ENCODE measurements at places on chromosomes 2 and 18.

- no peak for DNase-seq
These were observed 118.8 kb downstream of the DPP4 start for GRCh38 chr2:161955211-161955610.

- DNase-seq, result no peak
These were observed 103.8 kb downstream of the TMEFF2 start for GRCh38 chr2:192090911-192091310.

GRCh38 chr2:49940626-49941025, 786.3 kb upstream of the FSHR start:
- no peak for DNase-seq

DNA sequence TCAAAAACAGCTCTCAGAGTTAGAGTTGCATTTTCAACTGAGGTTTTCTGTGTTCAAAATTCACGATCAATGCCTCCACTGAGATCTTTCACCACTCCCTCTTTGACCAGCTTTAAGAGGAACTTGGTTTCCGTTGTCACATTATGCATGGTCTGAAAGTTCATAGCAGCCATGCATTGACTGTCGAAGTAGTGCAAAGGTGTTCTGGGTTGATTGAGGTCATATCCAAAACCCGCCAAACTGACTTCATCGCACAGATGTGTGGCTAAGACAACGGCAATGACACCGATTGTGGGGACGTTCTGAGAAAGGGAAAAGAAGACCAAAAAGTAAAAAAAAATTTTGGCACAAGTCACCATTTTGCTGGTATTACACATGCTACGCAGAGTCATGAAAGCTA, 48.7 kb downstream of the ST3GAL5 start:
- DNase-seq, result no peak

DNA sequence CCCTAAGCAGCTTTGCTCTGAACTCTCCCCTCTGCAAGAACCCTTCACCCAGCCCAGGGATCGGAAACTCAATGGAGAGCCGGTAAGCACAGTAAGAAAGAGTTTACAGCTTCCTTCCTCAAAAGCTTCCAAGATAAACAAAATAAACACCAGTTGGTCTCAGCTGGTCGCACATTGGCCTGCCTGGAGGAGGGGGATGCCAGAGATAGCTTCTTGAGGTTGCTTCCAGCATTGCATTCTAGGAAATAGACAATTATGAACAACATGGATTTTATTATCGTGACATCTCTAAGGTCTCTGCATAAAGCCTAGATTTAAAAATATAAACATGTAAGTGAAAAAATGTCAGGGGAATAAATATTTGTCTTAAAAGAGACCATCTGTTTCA, 141.5 kb upstream of the PKDCC start:
- DNase-seq, result no peak

GRCh38 chr2:144596073-144596871, 76.4 kb upstream of the ZEB2 start:
- no peak for DNase-seq

DNA sequence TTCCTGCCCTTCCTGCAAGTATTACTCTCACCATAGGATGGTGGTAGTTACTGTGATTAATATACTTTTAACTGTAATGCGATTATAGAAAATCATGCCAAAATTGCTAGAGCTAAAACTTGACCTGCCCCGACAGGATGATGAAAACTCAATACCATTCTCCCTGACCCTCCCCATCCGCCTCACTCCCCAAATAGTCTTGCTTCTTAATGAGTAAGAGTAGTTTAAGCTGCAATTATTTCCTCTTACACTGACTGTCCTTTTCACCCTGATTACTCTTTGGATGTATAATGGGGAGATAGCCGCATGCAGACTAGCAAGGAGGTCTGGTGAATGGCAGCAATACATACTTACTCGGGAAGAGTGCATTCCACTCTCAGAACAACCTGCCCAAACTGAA, 269.6 kb upstream of the SIX3 start:
- no peak for DNase-seq

- no peak for DNase-seq
These were observed 98.3 kb downstream of the MYCN start for GRCh38 chr2:16038621-16039020.

DNA sequence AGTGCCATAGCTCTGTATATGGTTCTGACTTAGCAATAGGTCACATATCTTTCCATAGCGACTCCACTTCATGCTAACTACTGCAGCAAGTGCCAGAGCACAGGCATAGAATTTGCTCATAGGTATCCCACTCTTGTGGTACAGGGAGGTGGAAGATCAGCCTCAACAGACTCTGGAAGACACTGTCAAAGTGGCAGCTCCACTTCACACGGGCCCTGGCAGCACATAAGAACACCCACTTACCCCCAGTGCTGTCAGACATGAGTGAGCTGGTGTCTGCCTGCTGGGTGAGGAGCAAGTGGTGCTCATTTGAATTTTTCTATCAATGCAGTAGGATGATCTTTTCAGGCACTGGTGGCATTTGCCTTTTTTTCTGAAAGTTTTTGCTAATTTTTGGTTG, 48.6 kb downstream of the BCL2L11 start:
- DNase-seq, result no peak

DNA sequence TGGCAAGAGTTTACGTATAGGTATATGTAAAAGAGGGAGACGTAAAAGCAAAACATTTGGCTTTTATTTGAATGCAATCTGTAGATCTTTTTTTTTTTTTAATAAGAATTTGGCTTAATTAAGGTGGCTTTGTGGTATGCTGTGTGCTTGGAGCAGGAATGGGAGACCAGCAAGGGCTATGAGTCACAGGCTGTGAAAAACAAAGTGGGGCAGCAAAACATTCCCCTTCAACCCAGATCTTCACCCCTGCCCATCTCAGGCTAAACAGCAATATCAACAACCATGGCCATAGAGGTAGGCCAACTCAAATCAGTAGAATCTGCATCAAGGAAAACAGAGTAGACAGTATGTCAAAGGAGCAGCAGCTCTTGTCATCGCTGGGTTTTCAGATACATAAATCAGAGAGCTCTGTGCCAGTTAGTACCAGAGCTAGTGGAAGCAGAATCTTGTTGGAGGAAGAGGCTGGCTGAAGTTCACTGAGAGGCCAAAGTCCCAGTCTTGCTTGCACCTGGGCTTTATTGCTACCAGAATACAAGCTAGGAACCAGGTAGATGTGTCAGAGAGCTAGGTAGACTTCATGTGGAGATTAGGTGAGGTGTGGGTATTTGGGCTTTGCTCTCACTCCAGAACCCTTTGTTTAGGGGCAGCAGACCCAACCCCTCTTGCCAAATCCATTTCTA, 191.5 kb upstream of the FANCL start:
- DNase-seq, result no peak

- DNase-seq, result no peak
These were observed 9.2 kb downstream of the ACOXL start for GRCh38 chr2:110741491-110741980.

- DNase-seq, result peak; percentile 80
These were observed 485 bp upstream of the GALNT3 start for GRCh38 chr2:165794536-165794928.

GRCh38 chr2:75224636-75225094, 25.3 kb upstream of the TACR1 start:
- no peak for DNase-seq

DNA sequence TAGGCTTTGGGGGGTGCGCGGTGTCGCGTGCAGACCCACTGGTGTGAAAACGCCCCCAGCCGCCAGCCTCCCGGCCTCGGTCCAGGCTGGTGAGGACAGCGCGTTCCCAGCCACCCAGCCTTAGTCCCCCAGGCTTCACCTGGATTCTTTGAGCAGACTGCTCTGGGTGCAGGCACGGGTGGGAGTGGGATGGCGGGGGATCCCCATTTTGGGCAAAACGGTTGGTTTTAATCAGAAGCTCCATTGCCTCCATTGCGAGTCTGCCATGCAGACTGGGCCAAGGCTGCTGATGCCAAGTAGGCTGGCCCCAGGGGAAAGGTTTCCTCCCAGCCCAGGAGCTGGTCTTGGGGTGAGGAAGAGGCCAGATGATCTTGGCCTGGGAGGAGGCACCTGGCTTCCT, 445 bp downstream of the MLPH start:
- no peak for DNase-seq

- DNase-seq, result no peak
These were observed 251.9 kb downstream of the TTC32 start for GRCh38 chr2:19649785-19650380.

DNA sequence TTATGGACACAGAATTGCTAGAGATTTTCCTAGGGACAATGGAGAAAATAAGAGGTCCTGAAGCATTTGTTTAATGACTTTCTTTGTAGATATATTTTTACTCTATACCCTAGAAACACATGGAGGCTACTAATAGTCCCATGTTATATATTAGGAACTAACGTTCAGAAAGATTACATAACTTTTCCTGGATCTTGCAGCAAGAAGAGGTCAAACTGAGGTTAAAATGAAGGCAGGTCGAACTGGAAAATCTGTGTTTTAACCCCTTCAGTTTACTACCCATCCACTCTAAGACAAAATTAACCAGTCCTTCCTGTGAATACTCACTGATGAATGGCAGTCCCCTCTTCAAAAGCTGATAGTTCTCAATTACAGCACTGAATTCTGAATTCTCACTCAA, 1415.8 kb upstream of the CELF4 start:
- DNase-seq, result no peak

DNA sequence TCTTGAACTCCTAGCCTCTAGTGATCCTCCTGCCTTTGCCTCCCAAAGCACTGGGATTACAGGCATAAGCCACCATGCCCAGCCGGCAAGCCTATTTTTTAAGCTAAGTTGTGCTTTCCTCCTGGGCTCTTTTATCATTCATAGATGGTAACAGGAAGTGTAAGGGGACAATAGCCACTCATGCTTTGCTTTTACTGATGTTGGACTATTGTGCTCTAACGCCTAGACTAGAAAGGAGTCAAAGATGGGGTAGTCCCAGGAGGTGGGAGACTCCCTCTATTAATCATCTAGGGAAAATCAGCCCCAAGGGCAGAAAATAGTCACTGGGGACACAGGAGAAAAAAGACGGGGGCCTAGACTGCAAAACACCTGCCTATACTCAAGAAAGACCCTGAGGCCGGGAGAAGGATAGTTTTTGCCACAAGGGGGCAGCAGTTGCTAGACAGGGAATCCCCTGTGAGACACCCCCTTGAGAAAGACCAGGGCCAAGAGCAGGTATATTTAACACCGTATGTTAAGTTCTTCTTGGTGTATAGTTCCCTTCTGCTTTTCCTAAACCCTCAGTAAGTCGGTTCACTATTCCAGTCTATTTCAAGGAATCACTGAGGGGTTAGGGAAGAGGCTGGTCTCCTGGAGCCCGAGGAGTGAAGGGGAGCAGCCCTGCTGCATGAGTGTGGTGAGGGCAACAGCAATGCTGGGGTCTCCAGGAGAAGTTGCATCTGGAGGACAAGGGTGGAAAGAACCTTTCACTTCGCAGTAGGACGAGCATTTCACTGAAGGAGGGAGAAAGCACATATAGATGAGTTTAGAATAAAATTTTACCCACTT, 2.1 kb upstream of the CXCR1 start:
- peak; percentile 83 for DNase-seq

- DNase-seq, result no peak
These were observed 191.9 kb downstream of the MYO3B start for GRCh38 chr2:170369894-170370293.

DNA sequence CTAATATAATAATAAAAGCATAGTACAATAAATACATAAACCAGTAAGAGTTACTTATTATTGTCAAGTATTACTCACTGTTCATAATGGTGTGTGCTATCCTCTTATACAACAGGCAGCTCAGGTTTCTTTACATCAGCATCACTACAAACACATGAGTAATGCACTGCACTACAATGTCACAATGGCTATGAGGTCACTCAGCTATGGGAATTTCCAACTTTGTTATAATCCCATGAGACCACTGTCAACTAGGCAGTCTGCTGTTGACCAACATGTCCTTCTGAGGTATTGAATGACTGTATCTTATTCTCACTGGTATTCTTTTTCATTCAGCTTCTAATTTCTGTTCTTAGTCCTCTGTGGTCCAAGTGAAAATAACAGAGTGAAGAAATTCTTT, 250.4 kb upstream of the DSEL start:
- DNase-seq, result no peak

DNA sequence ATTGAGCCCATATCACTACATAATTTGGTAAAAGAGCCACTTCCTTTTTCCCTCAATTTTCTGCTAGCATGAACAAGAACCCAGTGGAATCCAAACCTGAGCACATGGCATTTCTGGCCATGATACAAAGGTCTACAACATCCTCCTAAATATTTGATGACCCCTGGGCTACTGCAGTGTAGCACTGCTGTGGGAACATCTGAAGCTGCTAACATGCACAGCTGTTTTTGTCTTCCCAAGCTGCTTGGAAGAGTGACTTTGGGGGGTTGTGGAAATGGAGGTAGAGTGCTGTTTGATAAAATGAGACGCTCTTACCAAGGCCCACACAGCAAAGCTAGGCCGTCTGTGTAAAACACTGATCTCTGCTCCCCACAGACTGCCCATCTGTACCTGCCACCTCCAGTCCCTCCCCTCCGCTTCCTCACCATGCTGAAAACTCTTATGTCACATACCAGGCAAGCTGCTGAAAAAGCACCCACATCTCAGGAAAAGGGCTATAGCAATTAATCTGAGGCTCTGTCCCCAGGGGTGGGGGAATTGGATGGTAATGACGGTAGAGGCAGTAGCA, 197.2 kb upstream of the HNRNPA3 start:
- DNase-seq, result no peak

DNA sequence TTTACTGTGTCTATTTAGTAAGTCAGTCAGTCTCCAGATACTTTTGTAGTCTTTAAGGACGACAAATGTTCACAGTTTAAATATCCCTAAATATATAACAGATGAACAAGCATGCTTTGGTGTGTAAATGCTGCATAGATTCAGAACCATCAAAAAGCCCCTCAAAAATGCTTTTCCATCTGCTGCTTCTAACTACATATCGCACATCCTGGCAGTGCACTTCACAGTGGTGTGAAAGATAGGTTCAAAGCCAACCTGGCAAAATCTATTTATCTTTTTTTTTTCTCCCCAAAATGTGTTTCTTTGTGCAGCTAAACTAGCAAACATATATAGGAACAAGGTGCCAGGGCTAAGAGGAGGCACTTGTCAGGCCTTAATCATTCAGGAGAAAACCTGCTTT, 753.8 kb downstream of the PLCL1 start:
- DNase-seq, result no peak

- DNase-seq, result peak; percentile 59
These were observed 23.5 kb upstream of the RPL37A start for GRCh38 chr2:216474925-216475670.

DNA sequence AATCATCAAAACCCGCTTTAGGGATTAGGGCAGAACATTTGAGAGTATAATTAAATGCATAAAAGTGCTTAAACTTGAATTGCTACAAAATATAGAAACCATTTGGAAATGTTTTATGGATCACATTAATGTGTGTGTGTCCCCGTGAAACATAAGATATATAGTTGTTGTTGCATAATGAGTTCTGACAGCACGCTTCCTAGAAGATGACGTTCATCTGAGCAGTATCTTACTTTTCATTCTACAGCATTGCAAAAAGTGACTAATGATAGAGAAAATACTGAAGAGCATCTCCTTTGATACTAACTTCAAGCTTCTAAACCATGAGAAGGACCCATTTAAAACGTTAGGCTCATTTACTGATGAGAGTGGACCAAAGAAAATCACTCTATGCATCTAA, 63.7 kb downstream of the SLC8A1 start:
- DNase-seq, result no peak

GRCh38 chr18:41761333-41762018, 193.6 kb upstream of the PIK3C3 start:
- DNase-seq, result no peak

Data from activated CD8-positive, alpha-beta memory T cell treated with anti-CD3 and anti-CD28 coated beads, Interleukin-2, amount 50 U/mL, for 48 hours (primary cell).